ENCODE measurements at places on chromosomes 7 and 10.

GRCh38 chr7:105132335-105132734 is 118.3 kb downstream of the KMT2E start:
- DNase-seq: no peak

GRCh38 chr10:128373071-128373749 is 247.0 kb upstream of the MKI67 start:
- DNase-seq: no peak

GRCh38 chr7:4833691-4834600 is 27.9 kb downstream of the PAPOLB start:
- DNase-seq: no peak

GRCh38 chr10:67257018-67257417 is 331.2 kb downstream of the LRRTM3 start:
- no peak for DNase-seq

- no peak for DNase-seq
These were observed 4.5 kb upstream of the COPG2 start for GRCh38 chr7:130673066-130673465.

DNA sequence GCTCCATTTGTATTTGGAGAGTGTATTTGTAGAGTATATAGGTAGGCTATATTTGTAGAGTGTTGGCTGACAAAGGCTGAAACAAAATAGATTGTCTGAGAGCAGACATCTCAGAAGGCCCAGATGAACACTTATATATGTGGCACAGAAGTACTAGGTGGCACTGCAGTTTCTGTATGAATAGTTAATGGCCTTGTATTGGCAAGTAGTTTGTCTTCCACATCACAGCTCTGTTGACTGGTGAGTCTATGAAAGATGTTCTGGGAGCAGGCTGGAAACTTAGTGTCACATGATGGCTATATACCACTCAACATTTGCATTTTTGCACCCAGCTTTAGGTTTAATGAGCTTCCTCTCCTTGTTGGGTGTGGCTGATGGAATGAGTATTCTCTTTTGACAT is 51.9 kb downstream of the CCNY start:
- no peak for DNase-seq

GRCh38 chr10:82692458-82692857 is 817.5 kb downstream of the NRG3 start:
- DNase-seq: peak; percentile 28

GRCh38 chr10:990808-991207 is 2.6 kb downstream of the GTPBP4 start:
- DNase-seq: no peak

DNA sequence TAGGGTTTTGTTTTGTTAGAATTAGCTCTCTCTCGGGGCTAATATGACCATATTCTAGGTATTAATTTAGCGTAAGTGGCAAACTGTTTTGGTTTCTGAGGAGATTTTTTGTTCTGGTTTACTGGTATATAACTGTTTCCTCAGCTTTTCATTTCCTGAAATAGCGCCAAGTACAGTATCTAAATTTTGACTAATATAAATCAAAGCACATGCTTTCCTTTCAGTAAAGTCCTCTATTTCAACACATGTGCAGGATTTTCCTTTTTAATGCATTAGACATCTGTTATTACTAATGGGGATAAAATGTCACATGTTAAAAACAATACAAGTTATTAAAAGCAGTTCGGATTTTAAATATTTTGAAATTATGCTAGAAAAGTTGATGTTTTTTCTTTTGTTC is 11.3 kb downstream of the FERD3L start:
- no peak for DNase-seq

DNA sequence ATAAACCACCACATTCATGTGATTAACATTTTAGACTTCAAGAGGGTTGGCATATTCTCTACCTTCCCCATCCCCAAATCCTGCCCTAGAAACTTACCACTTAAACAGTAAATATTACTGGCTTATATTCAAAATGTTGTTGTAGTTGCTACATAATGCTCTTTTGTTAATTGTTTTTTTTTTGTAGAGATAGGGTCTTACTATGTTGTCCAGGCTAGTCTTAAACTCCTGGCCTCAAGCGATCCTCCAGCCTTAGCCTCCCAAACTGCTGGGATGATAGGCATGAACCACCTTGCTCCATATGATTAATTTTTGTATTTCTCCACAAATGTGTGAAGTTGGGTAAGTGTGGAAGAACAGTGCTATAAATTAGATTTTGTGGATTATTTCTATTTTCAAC is 6.5 kb downstream of the PDK4 start:
- DNase-seq: no peak

- DNase-seq: peak; percentile 72
These were observed 655.6 kb downstream of the LRMDA start for GRCh38 chr10:76086761-76087639.

- peak; percentile 64 for DNase-seq
These were observed 68.7 kb downstream of the SGMS1 start for GRCh38 chr10:50554995-50555568.

DNA sequence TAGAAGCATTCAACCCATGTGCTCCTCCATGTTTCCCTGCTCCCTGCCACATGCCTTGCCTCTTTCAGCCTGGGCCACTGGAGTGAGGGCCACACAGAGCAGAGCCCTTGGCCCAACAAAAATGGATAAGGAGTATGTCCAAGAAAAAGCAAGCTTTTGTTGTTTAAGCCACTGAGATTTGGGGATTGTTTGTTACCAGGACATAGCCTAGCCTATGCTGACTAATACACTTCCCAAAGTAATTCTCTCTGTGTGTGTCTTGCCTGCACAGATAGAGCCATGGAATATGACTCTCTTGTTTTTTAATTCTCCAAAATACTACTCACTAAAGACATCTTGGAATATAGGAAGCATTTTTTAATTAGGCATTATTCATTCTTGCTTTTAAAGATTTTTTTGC is 13.5 kb upstream of the ITIH2 start:
- DNase-seq: no peak

DNA sequence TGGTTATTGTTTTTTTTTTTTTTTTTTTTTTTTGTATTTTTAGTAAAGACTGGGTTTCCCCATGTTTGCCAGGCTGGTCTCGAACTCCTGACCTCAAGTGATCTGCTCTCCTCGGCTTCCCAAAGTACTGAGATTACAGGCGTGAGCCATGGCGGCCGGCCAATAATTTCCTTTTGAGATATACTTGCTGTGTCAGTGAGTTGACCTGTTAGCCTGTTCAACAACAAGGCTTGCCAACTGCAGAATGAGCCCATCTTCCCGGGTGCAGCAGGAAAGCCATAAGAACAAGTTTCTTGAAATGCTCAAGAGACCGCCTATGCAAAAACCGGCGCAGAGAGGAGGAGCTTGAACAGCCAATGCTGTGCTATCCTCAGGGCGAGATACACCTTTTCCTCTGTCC is 112.5 kb downstream of the PRPF18 start:
- DNase-seq: no peak

DNA sequence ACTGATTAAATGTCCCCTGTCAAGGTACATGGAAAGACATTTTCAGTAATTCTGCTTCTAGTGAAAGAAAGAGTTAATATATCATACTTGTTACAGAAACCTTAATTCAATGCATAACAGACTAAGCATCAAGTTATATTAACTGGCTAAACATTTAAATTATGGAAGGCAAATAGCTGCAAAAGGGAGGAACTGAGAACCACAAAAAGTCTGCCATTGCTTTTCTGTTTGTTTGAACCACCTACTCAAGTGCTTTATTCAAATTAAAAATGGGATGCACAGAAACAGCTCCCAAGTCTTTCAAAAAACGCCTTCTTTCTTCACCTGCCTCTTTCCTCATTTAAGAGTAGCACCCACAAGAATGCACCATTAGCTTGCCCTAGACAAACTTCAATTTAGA is 271.9 kb downstream of the RNLS start:
- no peak for DNase-seq
